ENCODE measurements at places on chromosomes 2 and 18. TPM values are rescaled to one million over a fixed set of nuclear protein-coding genes. Genes with fewer than 3 reads are reported as not detected.

Gene ANKRD62
- total RNA-seq, result not detected

- H3K27ac ChIP-seq, result no peak overlapping the region
- DNase-seq, result peak; percentile 57
- no peaks in the 10 kb centered on the region for H3K36me3 ChIP-seq
- peaks cover 23% of the 10 kb centered on the region for H3K4me1 ChIP-seq
These were observed 16.9 kb downstream of the IMPA2 start for GRCh38 chr18:11998193-11998592.

GRCh38 chr2:85589982-85590791 lies 5.4 kb upstream of the RNF181 start:
- peaks cover 37% of the 10 kb centered on the region for H3K4me1 ChIP-seq
- no peak overlapping the region for H3K4me3 ChIP-seq
- H3K36me3 ChIP-seq, result no peaks in the 10 kb centered on the region

GRCh38 chr2:133817680-133818566 lies 249.7 kb upstream of the NCKAP5 start:
- no peaks in the 10 kb centered on the region for H3K27me3 ChIP-seq
- no peaks in the 10 kb centered on the region for H3K36me3 ChIP-seq
- no peak overlapping the region for H3K27ac ChIP-seq
- no peak for DNase-seq
- no peak overlapping the region for H3K4me3 ChIP-seq

- no peaks in the 10 kb centered on the region for H3K4me1 ChIP-seq
- H3K27ac ChIP-seq, result no peak overlapping the region
- no peak for DNase-seq
- H3K4me3 ChIP-seq, result no peak overlapping the region
These were observed 256.0 kb downstream of the CDH20 start for GRCh38 chr18:61589053-61589723.

GRCh38 chr2:209988010-209988409 lies 14.4 kb upstream of the RPE start:
- H3K4me1 ChIP-seq, result no peaks in the 10 kb centered on the region
- DNase-seq, result no peak
- no peaks in the 10 kb centered on the region for H3K27me3 ChIP-seq
- H3K36me3 ChIP-seq, result no peaks in the 10 kb centered on the region

DNA sequence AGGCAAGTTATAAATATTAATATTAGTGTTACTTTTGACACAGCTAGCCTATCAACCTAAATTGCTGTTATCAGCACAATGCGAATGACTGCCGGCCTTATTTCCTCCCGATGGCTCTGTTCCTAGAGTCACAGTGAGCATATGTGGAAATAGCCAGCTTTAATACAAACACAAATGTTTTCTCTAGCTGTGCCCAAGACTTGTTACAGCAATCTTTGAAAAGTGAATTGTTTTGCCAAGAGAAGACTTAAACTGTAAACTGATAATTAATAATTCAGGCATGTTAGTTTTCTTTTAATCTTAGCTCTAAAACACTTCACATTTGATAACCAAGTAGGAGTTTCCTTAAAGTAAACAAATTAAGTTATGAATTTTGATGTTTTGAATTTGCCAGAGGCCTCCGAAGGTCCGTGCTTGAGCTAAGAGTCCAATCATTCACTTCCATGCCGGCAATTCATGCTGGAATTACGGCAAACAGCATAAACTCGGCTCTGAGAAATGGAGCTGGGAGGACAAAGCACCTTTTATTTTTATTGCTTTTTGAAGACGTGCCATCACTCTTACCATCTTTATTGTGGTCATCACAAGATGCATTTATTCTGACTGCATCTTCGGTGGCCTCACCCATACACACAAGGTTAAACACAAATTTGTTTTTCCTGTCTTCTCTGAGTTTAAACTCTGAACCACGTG lies 184.5 kb upstream of the CWC22 start:
- H3K4me3 ChIP-seq, result no peak overlapping the region
- H3K4me1 ChIP-seq, result peaks cover 12% of the 10 kb centered on the region
- H3K36me3 ChIP-seq, result no peaks in the 10 kb centered on the region
- no peaks in the 10 kb centered on the region for H3K27me3 ChIP-seq
- H3K27ac ChIP-seq, result no peak overlapping the region

Gene DSG4
- not detected for total RNA-seq

- peak; percentile 68 for DNase-seq
- no peaks in the 10 kb centered on the region for H3K27me3 ChIP-seq
- no peaks in the 10 kb centered on the region for H3K4me1 ChIP-seq
- H3K36me3 ChIP-seq, result no peaks in the 10 kb centered on the region
- H3K27ac ChIP-seq, result no peak overlapping the region
These were observed 114.5 kb downstream of the RNF144A start for GRCh38 chr2:7031547-7032245.

Gene STON1
- total RNA-seq, result 182 TPM

GRCh38 chr2:237205043-237205541 lies 119.4 kb downstream of the COPS8 start:
- no peak for DNase-seq
- H3K27me3 ChIP-seq, result no peaks in the 10 kb centered on the region
- H3K4me3 ChIP-seq, result no peak overlapping the region
- no peaks in the 10 kb centered on the region for H3K4me1 ChIP-seq

GRCh38 chr18:3402982-3403451 lies 47.0 kb upstream of the TGIF1 start:
- no peaks in the 10 kb centered on the region for H3K36me3 ChIP-seq
- no peaks in the 10 kb centered on the region for H3K27me3 ChIP-seq
- H3K27ac ChIP-seq, result no peak overlapping the region
- no peaks in the 10 kb centered on the region for H3K4me1 ChIP-seq

Gene FSHR
- total RNA-seq, result not detected

Gene ZSWIM2
- not detected for total RNA-seq

Gene MARCO
- 16.6 TPM for total RNA-seq

DNA sequence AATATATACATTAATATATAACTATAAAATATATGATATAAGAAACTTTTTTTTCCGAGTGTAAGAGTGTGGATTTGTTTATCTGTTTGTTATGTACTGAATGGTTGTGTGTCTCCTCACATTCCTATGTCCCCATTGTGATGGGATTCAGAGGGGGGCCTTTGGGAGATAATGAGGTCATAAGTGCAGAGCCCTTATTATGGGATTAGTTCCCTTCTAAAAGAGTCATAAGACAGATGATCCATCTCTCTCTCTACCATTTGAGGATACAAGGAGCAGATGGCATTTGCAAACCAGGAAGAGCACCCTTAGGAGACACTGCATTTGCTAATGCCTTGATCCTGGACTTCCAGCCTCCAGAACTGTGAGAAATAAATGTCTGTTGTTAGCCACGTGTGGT lies 30.3 kb upstream of the SAP130 start:
- no peaks in the 10 kb centered on the region for H3K36me3 ChIP-seq
- no peak overlapping the region for H3K4me3 ChIP-seq
- H3K4me1 ChIP-seq, result no peaks in the 10 kb centered on the region
- no peak for DNase-seq
- H3K27ac ChIP-seq, result no peak overlapping the region

Data from sigmoid colon (tissue), 7 donors.